ENCODE measurements at places on chromosomes 12 and 14.

- no peak for DNase-seq
These were observed 10.3 kb upstream of the FERMT2 start for GRCh38 chr14:52961060-52961639.

GRCh38 chr12:26869104-26869494 lies 36.1 kb upstream of the ITPR2 start:
- DNase-seq = no peak

DNA sequence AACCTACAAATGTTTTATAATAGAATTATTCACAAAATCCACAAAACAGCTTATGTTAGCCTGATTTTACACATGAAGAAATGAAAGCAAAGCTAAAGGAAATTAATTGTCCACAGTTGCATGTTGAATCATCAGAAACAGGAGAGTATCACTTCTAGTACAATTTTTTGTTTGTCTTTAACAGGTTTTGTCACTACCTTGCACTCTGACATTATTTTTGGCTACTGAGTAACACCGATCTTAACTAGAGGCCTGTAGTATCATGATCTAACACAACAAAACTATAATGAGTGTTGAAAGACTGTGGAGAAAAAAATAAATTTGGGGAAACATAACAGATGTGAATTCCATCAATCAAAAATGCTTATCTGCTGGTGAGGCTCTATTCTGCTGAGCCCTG lies 60.1 kb downstream of the TAOK3 start:
- DNase-seq = no peak

DNA sequence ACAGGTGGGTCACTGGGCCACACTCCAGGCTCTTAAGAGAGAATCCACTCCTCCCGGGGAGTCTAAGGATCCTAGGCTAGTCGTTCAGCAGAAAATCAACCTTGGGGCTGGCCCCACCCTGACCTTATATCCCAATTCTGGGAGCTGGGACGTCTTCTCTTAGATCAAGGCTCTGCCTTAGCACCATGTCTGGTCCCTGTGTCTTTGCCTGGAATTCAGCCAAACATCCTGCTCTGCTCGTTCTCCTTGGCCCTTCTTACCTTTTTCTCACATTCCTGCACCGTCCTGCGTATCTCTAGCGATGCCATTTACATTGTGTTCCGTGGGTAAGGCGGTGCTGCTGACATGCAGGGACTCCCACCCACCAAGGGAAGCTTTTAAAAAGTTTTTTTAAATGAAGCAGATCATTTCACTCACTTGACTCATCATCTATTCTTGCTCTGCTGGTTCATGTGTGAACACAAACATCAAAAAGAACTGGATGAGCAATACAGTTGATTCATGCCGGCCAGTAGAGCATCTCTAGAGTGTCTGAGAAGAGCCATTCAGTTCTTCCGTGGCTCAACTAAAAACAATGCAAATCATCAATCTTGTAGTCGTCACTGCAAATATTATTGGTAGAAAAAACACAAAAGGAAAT lies 50.2 kb downstream of the KCNK13 start:
- DNase-seq = no peak

DNA sequence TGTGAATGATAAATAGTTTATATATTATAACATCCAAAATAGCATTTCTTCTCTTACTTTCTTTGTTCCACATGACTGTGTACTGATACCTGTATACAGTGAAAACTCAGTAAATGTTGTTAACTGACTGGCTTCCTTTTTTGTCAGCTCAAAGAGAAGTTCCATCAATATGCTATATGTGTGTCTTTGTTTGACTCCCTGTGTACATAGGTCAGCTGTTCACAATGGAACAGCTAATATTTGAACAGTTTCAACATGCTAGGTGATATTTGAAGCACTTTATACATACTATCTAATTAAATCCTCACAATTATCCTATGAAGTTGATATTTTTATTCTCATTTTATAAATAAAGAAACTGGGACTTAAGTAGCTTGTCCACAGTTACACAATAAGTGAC lies 15.3 kb upstream of the KICS2 start:
- DNase-seq = no peak

DNA sequence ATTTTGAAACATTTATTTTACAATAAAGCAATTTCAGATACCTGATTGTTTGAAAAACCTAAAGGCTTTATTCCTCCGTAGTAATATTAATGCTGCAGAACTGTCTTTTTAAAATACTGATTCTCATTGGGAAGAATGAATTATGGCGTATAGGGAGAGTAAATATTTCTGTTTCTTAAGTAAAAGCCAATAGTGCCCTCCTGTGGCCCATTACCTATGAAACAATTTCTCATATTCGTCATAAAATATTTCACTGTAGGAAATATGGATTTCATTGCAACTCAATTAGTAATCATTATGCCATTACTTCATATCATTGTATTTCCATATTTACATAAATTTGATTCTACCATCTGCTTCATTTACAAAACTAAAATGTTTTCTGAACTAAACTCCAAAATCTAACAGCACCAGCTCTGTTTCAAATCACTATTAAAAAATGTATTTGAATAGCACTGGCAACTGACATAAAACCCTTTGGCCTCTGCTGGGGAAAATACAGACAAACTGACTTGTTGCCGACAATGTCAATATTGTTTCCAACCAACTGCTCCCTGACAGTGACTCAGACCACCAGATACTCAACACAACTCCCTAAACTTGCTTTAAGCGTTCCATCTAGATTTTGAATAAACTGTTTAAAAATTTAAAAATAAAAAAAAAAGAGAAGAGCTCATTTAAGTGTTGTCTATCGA lies 290.3 kb downstream of the NAV3 start:
- no peak for DNase-seq

- no peak for DNase-seq
These were observed 2.8 kb downstream of the KLRC4 start for GRCh38 chr12:10406725-10407124.

DNA sequence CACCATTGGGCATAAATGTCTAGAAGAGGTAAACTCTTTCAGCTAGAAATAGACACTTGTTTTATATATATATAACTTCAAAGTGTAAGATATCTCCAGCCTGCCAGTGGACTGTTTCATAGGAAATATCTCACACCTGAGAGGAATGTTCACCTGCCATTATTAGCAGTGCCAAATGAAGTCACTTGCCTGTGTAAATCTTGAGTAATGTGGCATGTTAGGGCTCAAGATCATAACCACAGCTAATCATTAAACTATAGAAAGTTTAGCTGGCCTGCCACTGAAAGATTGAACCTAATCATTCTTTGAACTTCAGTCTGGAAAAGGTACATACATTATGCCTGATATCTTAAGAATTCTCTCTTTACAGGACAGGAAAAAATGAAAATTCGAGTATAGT lies 25.5 kb upstream of the KCNJ8 start:
- DNase-seq = no peak

DNA sequence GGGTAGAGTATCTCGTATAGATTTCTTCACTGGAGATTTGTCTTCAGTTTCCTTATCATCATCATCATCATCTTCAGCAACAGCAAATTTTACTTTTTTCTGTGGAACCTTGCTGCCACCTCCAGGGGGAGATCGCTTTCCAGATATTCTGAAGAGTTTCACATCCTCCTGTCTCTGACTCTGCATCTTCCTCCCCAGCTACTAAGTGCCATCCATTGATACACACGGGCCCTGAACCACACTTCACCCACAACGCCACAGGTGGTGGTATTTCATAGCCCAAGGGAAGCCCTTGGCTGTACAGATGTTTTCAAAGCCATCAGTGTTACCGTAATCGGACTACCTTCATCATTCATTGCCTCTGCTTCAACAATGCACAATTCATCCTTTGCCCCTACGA lies 82.2 kb downstream of the PPP2R5C start:
- DNase-seq = no peak

DNA sequence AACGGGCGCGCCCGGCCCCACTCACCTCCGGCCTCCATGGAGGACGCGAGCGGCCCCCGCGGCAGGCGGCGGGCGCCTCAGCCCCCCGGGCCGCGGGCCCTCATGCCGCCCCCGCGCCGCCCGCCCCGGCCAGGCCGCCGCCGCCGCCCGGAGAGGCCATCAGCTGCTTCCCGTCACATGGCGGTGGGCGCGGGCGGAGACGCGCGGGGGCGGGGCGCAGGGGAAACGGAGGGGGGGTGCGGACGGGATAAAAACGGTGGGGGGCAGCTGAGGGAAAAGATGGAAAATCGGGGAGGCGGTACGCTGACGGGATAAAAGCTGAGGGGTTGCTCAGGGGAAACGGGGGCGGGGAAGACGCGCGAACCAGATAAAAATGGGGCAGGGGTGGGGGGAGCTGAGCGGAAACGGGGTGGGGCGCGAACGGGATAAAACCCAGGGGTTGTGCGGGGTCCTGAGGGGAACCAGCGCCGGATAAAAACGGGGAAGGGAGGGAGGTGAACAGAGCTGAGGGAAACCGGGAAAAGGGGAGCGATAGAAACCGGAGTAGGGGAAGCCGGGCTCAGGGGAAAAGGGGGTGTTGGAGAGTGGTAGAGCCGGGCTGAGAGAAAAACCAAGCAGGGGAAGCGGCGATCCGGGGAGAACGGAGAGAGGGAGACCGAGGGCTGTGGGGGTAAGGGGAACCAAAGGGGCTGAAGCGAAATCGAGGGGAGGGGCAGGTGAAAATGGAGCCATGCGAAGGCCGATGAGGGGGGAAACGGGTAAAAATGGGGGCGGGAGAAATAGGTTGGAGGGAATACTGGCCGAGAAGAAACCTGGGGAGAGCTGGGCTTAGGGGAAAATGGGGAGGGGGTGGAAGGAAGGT lies at the start of gene WSB2:
Gene WSB2 (minus strand): TSS at position 169 of the 862 bp plus-strand sequence. CDS start 131 bp downstream, at position 38.
- peak; percentile 30 for DNase-seq

GRCh38 chr14:33348510-33348909 lies 409.8 kb downstream of the NPAS3 start:
- DNase-seq = no peak

DNA sequence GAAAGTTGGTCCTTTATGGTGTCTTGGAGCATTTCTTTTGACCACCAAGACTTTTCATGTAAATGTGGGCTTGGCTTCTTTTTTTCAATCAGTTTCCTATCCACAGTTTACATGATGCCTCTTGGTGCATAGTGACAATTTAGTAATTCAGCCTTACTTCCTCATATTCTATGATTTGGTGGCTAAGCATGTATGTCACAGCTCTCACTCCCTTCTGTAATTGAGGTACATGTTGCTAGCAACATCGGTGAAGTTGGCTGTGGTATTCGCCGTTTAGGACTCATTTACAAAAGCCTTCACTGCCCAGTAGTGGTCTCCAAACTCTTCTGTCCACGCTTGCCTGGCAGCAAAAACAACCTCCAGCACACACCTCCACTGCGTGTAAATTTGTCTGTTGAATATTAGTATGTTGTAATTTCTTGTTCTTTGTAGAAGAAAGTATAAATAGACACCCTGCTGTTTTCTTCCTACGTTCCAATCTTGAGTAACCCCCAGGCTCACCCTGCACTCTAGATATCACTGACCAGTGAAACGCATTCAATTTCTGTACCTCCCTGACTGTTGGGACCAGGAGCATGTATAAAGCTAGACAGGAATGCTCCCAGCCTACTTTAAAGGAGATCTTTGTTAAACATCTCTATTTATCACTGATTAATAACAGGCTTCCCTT lies 90.4 kb downstream of the PPP2R5C start:
- DNase-seq = no peak

- DNase-seq = no peak
These were observed 119.6 kb downstream of the LRRIQ1 start for GRCh38 chr12:85155791-85156190.

GRCh38 chr12:2876431-2877046 lies 435 bp downstream of the FOXM1 start:
- no peak for DNase-seq

DNA sequence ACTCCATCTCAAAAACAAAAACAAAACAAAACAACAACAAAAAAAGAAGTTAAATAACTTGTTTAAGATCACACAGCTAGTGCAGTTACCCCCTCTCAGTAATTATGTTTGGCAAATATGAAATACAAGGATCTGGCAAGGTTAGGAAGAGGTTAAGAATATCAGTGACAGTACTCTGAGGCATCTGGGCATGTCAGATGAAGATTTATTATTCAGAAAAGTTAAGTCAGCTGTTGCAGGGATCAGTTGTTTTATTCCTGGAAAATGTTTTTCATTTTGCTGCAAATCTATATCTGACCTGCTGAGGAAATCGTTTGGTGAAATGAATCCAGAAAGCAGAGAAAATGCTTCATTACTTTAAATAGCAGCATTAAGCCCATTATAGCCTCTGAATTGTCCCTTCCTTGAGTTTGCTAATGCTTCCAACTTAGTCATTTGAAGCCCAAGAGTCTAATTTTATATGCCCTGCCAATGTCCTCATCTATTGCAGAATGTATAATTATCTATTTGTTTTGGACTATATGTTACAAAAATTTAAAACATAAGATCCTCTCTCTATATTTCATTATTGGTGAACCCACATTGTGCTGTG lies 8.1 kb downstream of the GPX2 start:
- no peak for DNase-seq

GRCh38 chr14:71175491-71175890 lies 268.2 kb downstream of the PCNX1 start:
- no peak for DNase-seq

DNA sequence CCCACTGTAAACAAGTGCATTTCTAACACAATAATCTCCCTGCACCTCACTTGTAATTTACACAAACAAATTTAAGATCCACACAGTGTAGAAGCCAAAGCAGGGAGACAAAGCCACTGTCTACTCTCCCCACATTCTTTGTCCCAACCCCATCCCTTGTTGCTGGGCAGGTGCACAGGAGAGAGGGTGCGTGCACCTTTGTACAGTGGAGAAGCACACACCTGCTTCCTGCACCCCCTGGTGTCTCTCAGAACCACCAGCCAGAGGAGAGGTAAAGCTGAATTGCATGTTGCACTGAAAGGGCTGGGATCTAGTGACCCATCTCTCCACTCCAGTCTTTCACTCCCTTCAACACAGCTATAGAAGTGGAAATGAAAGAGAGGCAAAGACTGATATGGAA lies 51.4 kb upstream of the IFNG-AS1 start:
- DNase-seq = no peak

- no peak for DNase-seq
These were observed 12.8 kb downstream of the TSFM start for GRCh38 chr12:57795354-57795753.

DNA sequence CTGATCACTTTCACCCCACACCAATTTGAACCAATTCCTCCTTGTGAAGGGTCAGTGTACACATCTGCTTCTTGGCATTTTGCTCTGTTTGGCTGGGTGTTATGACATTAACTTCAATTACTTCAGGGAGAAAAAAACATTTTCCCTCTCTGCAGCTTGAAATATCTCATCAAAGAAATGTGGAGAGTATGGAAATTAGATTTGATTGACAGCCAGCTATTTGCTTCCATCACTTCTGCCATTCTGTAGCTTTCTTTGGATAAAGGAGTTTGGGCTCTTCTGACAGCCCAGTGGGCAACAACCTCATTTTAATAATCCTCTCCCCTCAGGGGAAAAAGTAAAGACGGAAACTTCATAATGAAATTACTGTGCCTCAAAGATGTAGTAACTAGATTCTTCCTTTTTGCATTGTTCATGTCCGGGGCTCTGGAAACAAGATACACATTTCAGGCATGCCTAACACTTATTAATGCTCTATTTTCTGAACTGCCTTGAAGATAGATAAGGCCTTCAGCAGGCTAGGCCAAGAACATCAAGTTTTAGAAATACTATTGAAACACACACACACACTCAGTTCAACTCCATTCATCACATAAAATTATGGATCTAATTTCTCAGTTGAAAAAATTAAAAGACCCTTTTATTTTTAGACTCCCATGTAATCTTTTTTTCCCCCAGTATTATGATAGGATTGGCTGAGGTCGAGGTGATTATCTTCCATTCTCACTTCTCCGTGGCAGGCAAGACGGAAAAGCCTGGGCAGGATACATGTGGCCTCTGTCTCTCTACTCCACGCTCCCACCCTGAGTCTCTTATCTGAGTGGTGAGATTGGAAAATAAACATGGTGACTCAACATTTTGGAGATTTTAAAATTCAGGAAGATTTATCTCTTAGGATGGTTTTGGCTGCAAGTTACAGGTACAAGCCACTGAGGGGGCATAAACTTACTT lies 10.3 kb upstream of the GPHB5 start:
- no peak for DNase-seq
